Astrocyte (in vitro differentiated cells and primary cell): ENCODE measurements at places on chromosomes 11 and 22.

DNA sequence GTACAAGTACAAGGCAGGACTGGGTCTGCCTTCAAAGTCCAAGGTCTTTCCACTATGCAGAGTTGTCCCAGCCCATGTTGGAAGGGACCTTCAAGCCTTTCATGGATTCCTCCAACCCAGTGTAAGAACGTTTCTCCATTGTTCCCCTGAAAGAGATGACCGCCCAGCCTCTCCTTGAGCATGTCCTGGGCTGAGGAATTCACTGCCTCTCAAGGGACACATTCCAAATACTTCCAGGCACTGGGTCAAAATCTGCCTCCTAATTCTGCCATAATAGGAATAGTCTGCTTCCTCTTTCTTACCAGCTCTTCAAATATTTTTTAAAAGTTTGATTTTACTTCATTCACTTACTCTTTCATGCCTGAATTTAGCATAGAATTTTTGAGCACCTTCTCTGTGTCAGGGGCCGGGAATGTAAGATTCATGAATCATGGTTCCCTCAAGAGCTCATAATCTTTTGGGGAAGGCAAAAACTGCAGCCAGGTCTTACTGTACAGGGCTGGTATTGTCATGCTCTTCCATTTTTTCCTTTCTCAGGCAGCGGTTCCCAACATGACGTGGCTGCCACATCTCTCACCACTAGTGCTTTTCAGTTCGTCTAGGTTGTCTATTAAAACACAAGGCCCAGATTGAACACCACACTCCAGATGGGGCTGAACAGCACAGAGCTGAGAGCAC is 143.3 kb upstream of the TBCEL start:
- peak; percentile 31 for DNase-seq

DNA sequence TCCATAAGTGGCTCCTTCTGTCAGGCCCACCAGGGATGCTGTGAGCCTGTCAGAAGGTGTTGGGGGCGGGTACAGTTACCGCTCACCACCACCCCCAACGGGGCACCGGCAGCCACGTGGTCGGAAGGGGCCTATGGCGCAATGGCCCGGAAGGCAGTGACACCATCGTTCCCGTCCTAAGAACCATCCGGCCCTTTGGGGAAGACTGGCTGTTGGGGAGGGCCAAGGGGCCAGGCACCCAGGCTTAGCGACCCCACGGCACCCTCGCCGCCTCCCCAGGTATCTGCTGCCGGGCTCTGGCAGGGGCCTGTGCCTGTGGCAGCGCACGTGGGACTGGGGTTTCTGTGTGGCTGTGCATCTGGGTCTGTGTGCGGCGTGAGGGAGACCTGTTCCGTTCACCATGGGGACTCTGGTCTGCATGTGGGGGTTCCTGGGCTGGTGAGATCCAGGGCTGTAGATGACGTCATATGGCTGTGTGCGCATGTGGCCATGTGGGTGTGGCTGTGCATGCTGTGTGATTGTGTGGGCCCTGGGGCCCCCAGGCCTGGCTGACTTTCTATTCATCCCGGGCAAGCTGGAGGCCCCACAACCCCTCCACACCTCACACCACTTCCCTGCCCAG is 717 bp downstream of the OSM start:
- DNase-seq, result no peak

DNA sequence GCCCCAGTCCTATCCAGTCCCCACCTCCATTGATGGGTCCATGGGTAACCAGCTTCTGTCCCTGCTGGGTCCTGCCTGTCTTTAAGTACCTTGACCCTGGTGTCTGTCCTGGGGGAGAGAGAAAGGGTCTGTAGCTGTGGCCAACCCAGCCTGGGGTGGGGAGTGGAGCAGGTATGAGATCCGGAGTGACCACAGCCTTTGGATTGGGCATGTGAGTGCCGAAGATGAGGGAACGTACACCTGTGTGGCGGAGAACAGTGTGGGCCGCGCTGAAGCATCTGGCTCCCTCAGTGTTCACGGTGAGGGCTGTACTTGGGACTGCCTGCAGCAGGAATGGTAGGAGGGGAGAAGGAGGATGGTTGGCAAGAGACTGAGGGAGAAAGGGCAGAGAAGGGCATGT is 5.2 kb downstream of the ROBO3 start:
- DNase-seq, result no peak

- DNase-seq, result peak; percentile 60
Measured at GRCh38 chr11:313787-314553, at the start of gene IFITM1. Gene IFITM1 (plus strand): TSS chr11:314040. CDS start chr11:314171, 131 bp downstream.

- DNase-seq, result no peak
Measured at GRCh38 chr11:6727971-6728760, 43.6 kb downstream of the OR2AG2 start.

- no peak for DNase-seq
Measured at GRCh38 chr11:2732261-2732939, 32.6 kb upstream of the KCNQ1OT1 start.

GRCh38 chr11:114262681-114263512 is 33.3 kb upstream of the NNMT start:
- peak; percentile 26 for DNase-seq

GRCh38 chr11:127059750-127060149 is 59.2 kb upstream of the KIRREL3 start:
- DNase-seq, result peak; percentile 6

GRCh38 chr11:126362879-126363655 is 7.6 kb downstream of the ST3GAL4 start:
- no peak for DNase-seq

- DNase-seq, result no peak
Measured at GRCh38 chr11:86067009-86067850, 1.7 kb downstream of the PICALM start.

- no peak for DNase-seq
Measured at GRCh38 chr22:26725012-26725676, 67.8 kb downstream of the MIAT start.

GRCh38 chr11:122126024-122126688 is 10.1 kb upstream of the BLID start:
- no peak for DNase-seq

- DNase-seq, result no peak
Measured at GRCh38 chr11:119983240-119983732, 154.6 kb downstream of the TRIM29 start.

DNA sequence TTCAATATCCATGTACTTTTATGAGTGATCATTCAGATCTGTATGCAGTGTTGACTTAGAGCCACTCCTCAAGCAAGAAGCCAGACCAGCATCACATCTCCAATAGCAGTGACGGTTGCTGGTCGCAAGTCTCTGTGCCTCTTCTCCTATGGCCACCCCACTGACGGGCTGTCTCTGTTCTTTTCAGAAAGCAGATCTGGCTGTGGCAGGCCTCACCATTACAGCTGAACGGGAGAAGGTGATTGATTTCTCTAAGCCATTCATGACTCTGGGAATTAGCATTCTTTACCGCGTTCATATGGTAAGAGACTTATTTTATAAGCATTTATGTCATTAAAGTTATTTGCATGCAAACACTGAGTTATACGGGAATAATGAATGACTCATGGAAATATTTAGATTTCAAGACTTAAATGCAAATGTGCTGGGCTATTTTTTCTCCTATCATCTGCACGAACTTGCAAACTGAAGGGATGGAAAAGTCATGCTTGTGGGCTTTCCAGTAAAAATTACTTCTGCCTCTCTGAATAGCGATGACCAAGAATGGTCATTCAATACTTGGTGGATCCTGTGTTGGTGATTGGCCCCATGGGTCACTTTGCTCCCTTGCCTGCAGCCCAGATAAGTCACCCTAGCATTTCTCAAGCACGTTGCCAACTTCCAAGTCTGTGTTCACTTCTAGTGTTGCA is 83.6 kb upstream of the TBCEL start:
- peak; percentile 56 for DNase-seq

- no peak for DNase-seq
Measured at GRCh38 chr11:130054966-130055365, 14.7 kb upstream of the APLP2 start.

- DNase-seq, result no peak
Measured at GRCh38 chr22:28413612-28414399, 265.8 kb downstream of the TTC28 start.
